HL-60 (cell line): ENCODE measurements at places on chromosomes 6 and 20.

DNA sequence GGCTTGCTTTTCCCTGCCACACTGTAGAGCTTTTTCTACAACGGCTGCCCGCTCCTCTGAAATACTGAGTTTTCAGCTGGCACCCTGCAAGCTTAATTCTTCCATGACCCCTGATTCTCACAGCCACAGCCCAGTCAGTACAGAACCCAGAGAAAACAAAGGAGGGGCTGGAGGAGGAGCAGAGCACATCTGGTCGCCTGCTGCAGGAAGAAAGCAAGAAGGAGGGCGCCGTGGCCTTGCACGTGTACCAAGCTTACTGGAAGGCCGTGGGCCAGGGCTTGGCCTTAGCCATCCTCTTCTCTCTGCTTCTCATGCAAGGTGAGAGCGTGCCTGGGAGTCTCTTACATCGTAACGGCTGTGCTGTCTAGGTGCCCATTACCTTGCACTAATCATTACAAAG is 11.3 kb downstream of the DLK2 start:
- no peak for DNase-seq

DNA sequence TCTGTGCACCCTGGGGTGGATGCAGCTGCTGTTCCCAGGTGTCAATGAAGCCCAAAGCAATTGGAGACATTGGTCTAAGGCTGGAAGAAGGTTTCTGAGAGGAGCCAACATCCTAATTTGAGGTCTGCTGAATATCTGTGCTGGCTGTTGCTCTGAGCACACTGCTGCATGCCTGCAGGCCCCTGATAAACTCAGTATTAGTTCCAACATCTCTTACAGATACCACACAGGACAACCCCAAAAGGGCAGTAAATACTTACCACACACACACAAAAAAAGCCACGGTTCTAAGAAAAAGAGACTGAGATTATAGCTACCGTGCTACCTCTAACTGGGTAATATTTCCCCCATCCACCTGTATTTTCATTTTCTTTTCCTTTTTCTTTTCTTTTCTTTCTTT is 164.3 kb upstream of the SOX4 start:
- no peak for DNase-seq

- no peak for DNase-seq
These were observed 21.4 kb downstream of the BHLHE23 start for GRCh38 chr20:62985444-62985778.

- no peak for DNase-seq
These were observed 45.4 kb upstream of the DTNBP1 start for GRCh38 chr6:15708231-15708630.

DNA sequence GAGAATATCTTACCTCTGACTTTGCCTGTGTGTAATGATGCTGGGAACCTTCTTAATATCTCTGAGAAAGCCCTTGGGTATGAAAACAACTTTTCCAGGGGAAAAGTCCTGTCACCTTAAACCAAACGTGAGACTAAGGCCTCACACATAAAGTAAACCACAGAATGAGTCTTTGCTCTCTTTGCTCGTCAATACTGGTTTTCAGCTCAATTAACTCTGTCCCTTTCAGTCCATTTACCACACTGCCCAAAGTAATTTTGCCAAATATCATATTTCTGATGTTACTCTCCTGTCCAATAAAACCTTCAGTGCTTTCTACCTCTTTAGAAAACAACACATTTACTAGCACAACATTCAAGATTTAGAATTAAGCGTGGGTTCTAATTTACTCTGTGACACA is 100.5 kb upstream of the HMGCLL1 start:
- DNase-seq = no peak

DNA sequence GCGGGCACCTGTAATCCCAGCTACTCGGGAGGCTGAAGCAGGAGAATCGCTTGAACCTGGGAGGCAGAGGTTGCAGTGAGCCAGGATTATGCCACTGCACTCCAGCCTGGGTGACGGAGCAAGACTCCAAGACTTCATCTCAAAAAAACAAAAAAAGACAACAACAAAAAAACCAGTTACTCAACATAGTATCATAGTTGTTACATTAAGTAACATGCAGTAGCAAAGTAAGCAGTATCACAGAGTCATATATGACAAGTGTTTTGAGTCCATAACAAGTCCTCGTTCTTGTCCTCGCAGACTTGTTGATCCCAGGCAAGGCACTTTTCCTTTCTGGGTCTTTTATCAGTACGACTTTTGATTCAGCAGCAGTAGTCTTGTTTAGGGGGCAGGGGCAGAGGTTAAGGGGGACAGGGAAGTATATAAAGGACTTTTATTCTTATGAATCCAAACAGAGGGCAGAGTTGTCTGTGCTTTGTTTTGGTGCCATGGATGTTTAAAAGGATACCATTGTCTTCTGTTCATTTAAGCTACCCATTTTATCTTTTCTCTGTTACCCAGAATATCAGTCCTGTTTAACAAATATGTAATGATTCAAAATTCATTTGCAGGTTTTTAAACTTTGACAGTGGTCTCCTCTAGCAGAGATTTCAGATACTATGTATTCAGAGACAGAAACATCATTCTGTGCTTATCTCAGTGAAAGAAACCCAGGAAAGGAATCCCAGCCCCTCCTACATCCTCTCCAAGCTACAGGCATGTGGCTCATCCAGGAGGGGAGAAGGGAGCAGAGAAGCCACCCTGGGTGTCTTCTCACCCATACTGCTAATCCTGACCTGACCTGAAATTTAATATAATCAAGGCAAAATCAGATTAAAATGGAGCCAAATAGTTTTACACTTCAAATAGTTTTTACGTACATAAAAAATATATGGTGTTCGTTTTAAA is 137.9 kb upstream of the EDN1 start:
- DNase-seq = no peak

DNA sequence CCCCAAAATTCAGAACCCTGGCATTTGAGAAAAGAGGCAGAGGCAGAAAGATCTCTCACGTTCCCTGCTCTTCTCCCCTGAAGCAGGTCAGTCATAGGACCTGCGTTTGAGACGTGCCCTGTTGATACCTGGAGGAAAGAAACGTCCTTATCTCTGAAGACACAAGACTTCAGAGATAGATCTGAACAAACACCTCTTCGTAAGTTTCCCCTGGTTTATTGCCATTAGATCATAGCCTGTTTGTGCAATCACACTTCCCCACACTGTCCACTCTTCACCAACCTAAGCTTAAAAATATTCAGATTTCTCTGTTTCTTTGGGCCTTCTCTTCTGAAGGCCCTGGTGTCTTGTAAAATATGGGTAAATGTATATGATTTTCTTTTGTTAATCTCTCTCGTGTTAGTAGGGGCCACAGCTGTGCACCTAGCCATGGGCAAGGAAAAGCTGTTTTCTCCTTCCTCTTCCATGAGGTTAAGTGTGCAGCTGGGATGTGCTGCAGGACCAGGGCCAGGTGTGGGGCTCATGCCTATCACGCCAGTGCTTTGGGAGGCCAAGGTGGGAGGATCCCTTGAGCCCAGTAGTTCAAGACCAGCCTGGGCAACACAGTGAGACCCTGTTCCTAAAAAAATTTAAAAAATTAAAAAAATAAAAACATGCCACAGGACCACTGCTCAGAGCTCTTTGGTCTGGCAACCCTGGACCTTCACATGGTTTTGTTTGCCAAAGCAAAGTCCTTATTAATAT is 4.7 kb upstream of the SLC22A2 start:
- DNase-seq = no peak

DNA sequence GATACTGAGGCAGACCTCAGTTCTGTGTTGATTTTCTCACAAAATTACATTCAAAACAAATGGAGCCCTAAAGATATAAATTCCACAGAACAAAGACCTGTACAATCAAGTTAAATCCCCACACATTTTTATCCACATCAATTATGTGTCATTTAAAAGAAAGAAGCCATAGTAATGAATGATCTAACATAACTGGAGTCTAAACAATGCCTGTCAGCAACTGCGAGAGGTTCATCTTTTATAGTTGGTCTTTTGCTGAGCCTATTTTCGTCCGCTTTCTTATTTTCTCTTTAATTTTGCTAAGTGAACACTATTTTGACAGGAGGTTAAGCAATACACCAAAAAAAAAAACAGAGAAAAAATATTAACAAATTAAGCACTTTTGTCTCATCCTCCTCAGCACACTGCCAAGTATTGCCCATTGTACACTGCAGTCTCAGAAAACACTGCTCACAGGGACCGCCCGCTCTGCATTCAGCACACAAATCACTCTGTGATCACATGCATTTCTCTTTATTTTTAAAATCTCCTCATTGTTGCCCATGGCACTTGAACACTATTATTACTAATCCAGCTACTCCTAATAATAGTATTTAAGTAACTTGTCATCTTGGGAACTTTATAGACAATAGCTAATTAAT is 140.8 kb downstream of the BTBD9 start:
- no peak for DNase-seq

DNA sequence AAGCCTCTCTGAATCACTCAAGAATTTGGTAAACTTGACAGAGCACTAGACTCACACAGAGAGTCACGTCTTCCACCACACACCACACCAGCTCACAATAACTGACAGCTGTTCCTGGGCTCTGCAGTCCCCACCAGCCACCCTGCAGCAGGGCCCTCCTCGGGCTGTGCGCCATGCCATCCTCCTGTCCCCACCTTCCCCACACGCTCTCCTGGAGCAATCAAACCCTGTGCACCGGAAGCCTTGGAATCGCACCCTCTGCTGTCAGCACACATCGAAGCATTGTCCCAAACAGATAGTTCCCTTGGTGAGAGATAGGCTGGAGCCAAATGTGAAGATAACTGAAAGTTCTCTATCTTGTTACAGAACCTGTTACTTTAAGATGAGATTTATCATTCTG is 191.0 kb downstream of the TBXT start:
- DNase-seq = no peak

GRCh38 chr6:83119742-83120300 is 52.4 kb downstream of the DOP1A start:
- no peak for DNase-seq

- DNase-seq = no peak
These were observed 28.3 kb upstream of the CTAGE9 start for GRCh38 chr6:131739136-131739535.

DNA sequence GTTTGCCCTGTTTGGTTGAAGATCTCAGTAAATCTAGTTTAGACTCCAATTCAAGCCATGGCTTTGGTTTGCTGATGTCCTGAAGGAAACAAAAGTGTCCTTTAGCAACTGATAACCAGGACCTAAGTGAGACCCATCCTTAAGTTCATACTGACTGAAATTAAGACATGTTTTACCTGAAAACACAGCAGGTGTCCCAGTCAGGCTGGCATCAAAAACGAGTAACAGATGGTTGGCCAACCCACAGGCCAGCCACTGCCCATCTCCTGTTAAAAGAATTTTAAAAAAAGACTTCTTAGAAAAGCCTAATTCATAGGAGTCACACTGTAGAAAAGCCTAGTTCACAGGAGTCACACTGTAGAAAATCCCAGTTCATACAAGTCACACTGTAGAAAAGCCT is 58.3 kb downstream of the WDR27 start:
- DNase-seq = no peak

GRCh38 chr6:74170118-74170517 is 474.1 kb downstream of the CD109 start:
- DNase-seq = no peak

DNA sequence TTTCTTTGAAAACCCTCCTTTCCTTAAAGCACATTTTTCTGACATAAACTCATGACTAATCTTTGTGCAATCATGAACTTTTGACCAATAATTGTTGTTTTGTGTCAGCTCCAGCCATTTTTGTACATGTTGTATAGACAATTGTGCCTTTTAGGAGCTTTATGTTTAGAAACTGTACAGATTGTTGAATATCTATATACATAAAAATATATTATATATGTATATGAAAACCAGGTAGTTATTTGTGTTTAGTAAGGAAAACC is 125.7 kb upstream of the EDN1 start:
- no peak for DNase-seq

DNA sequence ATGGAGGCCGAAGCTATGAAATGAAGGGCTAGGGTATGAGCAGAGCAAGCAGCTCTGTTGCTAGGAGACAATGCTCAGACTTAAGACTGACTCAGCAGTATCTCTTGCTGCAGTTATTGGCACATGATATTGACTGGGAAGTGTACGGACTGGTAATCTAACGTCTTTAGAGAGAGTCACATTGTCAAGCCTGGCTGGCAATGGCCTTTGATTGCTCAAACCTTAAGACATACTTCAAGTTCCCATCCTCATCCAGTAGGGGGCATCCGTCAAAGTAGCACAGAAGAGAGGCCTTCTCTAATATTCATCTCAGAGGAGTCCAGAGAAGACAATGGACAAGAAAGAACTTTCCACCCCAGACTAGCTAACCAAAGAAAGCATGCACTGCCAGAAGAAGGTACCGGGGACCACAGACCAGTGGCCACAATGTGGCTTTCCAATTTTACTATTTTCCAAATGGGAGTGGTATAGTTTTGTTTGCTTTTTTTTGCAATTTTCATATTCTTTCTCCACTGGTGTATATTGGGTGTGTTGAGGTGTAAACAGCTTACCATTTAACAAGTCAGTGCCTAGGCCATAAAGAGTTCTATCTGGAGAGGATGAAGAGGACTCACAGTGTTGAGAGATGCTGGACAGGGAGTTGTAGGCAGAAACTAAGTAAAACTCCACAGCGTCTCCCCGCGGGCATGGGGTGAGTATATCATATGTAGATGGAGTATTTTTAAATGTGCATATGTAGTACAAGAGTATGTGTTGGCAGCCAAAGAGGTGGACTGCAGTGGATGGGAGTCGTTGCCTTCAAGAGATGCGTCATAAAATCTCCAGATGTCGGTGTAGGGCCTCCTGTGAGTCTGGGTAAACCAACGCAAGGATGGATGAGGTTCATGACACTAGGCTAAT is 36.7 kb downstream of the LRFN2 start:
- peak; percentile 7 for DNase-seq

DNA sequence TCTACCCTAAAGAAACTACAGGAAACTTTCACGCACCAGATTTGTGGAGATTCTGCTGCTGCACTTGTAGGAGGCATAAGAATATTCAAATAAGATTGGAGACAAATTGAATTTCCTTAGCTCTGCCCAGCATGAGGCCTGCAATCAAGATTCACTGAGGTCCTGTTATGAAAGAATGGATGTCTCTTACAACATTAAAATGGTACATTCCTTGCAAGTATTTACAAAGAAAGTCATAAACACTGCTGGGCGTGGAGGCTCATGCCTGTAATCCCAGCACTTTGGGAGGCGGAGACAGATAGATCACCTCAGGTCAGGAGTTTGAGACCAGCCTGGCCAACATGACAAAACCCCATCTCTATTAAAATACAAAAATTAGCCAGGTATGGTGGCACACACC is 74.0 kb upstream of the MAP3K4 start:
- no peak for DNase-seq

DNA sequence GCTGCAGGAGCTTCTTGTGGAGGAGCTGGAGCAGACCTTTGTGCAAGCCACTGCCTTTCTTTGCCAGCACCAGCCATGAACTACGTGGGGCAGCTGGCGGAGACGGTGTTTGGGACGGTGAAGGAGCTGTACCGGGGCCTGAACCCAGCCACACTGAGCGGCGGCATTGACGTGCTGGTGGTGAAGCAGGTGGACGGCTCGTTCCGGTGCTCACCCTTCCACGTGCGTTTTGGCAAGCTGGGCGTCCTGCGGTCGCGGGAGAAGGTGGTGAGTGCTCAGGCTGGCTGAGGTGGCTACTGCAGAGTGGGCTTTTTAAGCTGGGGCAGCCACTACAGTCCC is 5.1 kb downstream of the LPIN3 start:
- no peak for DNase-seq
